ENCODE measurements at places on chromosomes 3 and 15. TPM values are rescaled to one million over a fixed set of nuclear protein-coding genes. Genes with fewer than 3 reads are reported as not detected.

Gene CCDC13
- polyA plus RNA-seq: 0.16 TPM

Gene EFCC1
- not detected for polyA plus RNA-seq

Gene EIF5A2
- 2.2 TPM for polyA plus RNA-seq

Gene ACKR2
- polyA plus RNA-seq: not detected

Gene CCK
- not detected for polyA plus RNA-seq

Gene WDR82
- 15.8 TPM for polyA plus RNA-seq

Gene RLBP1
- polyA plus RNA-seq: 0.11 TPM

Gene CLDN16
- 3.8 TPM for polyA plus RNA-seq

Gene BBX
- 33.9 TPM for polyA plus RNA-seq
